ENCODE measurements at places on chromosomes 5 and 9. TPM values are rescaled to one million over a fixed set of nuclear protein-coding genes. Genes with fewer than 3 reads are reported as not detected.

DNA sequence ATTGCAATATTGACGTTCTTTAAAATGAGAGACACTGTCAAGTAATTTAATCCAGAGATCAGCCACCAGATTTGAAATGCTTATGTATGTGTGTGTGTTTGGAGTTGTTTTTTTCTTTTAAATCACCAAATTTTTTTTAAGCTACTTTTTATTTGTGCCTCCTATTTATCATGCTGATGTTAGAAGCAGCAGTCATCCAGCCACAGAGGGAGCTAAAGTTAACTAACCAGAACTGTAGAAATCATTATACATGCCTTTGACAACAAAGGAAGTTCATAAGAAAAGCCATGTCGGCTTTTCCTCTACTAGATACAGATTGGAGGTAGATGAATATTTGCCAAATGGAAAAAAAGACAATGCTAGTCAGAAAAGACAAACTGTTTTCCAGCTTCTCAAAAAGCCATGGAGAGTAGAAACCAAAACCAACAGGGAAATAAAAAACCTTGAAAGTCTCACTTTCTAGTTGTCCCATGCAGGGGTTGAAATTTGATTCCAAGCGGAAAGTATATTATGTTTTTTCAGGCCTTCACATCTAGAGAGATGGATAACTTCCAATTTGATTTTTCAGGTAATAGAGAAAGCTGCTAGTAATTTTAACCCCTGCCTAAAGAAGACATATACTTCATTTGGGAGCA lies 4.5 kb downstream of the PURA start:
- no peak for DNase-seq

HTR4 gene
- total RNA-seq: 0.54 TPM

DNA sequence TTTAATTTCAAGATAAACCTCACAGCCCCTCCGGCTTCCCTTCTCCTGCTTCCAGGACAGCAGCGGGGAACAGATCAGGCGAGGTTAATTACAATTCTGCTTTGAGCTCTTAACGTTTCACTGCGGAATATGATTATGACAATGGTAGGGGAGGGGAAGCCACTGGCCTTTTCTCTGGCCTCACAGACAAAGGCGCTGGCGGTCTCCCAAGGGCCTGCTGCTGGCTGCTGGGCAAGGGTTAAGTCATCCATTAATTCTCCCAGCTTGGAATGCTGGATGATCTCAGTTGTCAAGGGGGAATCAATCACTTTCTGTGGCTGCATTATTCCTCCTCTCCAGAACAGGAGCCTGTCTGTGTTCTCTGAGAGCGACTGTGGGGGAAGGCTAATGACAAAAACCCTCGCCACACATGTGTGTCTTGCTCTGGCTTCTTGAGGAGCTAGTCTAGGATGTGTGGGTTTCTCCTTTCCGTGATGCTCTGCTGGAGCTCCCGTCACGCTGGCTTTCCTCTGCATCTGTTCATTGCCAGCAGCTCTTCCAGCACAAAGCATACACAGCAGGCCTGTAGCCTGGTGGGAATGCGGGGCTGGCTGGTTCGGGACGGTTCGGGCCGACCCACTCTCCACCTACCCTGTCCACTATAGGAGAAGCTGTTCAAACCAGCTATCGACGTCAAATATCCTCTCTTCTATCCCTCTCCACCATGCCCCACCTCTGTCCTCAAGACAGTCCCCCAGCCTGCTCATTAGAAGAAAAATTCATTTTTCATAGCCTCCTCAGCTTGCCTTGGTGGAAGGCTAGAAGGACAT lies 82.8 kb downstream of the DCP2 start:
- DNase-seq: no peak

DNA sequence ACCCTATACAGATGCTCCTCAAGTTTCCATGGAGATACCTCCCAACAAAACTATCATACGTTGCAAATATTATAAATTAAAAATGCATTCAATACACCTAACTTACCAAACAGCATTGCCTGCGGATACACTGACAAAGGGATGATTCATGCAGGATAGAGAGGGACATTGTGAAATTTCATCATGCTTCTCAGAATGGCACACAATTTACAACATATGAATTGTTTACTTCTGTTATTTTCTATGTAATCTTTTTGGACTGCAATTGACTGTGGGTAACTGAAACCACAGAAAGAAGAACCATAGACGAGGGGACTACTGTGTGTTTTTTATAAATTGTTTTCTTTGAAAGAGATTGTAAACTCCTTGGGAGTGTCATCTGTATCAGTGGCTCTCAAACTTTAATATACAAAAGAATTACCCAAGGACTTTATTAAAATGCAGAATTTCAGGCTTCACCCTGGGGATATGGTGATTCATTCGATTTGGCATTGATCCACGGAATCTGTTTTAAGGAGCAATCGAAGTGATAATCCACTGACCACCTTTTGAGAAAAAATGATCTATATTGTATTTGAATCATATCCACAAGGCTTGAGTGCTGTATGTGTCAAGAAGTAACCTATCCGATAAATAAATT lies 146.4 kb downstream of the SGCD start:
- no peak for DNase-seq

- no peak for DNase-seq
These were observed 90.3 kb downstream of the ANKRD55 start for GRCh38 chr5:56142614-56143372.

GRCh38 chr9:104092192-104092591 lies 1.9 kb upstream of the SMC2 start:
- DNase-seq: no peak

TAF1L gene
- total RNA-seq: not detected

GRCh38 chr9:116149844-116150243 lies 3.7 kb upstream of the PAPPA start:
- no peak for DNase-seq

GRCh38 chr5:27048510-27048909 lies 10.1 kb upstream of the CDH9 start:
- DNase-seq: no peak

GRCh38 chr9:114905170-114905940 lies 25.0 kb downstream of the TNFSF8 start:
- no peak for DNase-seq

- DNase-seq: no peak
These were observed 23.1 kb downstream of the GALNT12 start for GRCh38 chr9:98830554-98830953.

DNA sequence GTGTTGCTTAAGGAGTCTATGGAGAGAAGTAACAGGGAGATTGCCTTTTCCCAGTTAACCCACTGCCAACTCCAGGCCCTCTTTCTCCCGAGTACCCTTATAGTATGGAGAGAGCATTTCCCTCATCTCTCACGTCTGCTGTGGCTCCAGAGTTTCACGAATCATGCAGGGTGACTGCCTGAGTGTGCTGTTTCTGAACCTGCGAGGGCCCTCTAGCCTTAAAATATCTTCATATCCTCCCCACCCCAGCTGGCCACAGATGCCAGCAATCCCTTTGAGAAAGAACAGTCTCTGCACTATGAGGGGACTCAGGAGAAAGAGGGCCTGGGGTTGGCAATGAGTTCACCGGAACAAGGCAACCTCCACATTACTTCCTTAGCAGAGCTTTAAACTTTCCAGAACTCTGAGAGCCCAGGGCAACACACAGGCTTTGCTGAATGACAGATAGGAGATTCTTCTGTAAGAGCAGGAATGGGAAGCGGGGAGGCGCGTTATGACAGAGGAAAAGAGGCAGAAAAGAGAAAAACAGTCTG lies 81.6 kb upstream of the ANKH start:
- DNase-seq: no peak

- no peak for DNase-seq
These were observed 37.4 kb downstream of the UNC5A start for GRCh38 chr5:176847726-176848290.

GRCh38 chr5:140073296-140073695 lies 30.2 kb upstream of the NRG2 start:
- peak; percentile 41 for DNase-seq

DNA sequence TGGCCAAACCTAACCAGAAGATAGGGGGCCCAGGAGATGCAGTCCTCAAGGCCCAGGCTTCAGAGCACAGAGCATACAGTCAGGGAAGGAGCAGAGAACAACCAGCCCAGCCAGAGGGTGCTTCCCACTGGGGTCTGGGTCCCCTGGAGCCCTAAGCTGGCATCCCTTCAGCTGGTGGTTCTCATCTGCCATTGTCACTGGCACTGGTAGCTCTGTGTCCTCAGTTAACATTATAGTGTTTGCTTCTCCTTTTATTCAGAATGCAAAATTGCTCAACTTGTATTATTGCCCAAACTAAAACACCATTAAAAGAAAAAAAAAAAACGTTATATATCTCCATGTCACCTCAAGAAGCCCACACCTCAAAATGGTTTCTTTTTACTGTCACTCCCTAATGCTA lies 219.2 kb downstream of the ENC1 start:
- DNase-seq: no peak

DNA sequence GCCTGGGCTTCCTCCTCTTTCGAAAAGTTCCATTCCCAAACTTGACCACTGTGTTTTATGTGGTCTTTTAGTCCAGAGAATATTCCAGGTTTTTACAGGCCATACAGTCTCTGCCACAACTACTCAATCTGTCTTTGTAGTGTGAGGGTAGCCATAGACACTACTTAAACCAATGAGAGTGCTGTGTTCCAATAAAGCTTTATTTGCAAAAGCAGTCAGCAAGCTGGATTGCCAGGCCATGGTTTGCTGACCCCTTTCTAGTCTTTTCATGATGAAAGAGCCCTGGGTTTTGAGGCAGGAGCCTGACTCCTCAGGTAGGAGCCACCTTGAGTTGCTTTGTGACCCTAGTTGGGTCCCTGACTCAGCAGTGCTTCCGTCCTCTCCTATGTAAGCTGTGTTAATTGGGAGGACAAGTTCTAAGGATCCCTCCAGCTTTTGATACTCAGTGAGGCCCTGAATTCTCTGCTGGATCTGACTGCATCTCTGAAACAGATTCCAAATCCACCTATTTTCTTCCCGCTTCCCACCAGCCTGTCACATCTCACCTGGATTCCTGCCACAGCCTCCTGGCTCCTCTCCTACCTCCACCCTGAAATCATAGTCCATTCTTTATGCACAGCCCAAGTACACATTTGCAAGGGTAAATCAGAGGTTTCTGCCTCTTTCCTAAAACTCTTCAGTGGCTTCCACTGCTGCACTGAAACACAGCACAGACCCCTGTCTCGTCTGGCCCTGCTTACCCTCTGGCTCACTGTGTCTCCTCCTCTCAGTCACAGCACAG lies 13.5 kb downstream of the GALNT10 start:
- no peak for DNase-seq

DNA sequence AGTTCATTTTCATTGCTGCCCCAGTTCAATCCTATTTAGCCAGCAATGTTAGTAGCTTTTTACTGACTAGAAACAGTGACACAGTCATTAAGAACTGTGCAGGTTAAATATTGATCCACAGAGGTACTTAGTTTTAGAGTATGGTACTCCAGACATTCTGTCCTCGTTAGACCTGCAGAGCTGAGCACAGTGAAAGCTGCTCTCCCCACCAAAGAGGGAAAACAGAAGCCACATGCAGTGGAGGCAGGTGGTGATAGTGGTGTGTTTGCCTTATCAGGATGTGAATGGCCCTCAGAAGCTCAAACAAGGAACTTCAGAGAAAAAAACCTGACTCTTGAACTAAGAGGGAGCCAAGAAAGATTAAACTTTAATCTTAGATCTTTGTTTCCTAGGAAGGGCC lies 75.5 kb downstream of the UNC13B start:
- DNase-seq: no peak

GRCh38 chr9:121972501-121972981 lies 120.6 kb downstream of the TTLL11 start:
- DNase-seq: no peak

DNA sequence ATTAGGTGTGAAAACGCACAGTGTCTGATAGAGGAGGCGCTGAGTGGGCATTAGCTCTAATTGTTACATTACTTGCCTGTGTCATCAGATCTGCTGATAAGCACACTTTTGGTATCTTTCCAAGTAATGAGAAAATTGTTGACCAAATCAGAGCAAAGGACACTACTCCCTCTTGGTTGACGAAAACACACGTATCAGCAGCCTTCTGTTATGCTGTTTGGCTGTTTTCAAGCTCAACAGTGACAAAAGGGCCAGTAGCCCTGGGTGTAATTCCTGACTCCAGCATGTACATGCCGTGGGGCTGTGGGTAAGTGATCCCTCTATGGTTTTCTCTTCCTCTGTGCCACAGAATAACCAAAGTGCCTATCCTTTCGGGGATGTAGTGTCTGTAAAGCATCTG lies 151.4 kb downstream of the AUH start:
- no peak for DNase-seq

CCDC192 gene
- not detected for total RNA-seq

DNA sequence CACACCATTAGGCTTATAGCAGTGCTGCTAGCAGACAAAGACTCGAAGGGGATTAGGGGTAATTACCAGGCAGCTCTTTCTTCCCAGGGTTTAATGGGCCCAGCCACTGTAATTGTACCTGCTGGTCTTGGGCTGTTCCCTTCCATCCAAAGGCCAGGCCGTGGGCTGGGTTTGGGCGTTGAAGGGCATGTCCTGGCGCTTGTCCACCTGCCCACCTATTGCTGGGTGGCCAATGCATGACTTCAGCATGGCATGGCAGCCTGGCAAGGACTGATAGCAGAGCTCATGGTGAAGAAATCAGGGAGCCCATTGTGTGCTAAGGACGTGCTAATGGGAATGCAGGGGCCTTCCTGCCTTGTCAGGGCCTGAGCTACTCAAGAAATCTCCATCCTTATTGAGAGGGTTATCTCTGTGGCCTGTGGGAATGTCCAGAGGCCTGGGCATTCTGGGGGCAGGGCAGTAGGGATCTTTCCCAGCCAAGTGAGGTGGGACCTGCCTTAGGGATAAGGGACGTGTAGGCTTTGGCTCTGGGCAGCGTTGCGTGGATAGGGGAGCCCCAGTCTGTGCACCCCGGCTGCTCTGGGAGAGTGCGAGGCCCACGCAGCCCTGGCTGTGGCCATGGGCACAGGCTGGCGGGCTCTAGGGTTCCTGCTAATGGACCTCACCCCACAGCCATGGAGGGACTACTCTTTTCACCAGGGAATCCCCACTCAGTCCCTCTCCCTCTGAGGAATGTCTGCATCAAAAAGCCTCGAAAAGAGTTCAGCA lies 116.1 kb upstream of the PITX1 start:
- DNase-seq: no peak

ADGRV1 gene
- total RNA-seq: 249 TPM

- no peak for DNase-seq
These were observed 8.8 kb upstream of the FCN2 start for GRCh38 chr9:134871697-134872340.
